C1 segment of cervical spinal cord (tissue), 14 donors: ENCODE measurements at places on chromosomes 1 and 21.

DNA sequence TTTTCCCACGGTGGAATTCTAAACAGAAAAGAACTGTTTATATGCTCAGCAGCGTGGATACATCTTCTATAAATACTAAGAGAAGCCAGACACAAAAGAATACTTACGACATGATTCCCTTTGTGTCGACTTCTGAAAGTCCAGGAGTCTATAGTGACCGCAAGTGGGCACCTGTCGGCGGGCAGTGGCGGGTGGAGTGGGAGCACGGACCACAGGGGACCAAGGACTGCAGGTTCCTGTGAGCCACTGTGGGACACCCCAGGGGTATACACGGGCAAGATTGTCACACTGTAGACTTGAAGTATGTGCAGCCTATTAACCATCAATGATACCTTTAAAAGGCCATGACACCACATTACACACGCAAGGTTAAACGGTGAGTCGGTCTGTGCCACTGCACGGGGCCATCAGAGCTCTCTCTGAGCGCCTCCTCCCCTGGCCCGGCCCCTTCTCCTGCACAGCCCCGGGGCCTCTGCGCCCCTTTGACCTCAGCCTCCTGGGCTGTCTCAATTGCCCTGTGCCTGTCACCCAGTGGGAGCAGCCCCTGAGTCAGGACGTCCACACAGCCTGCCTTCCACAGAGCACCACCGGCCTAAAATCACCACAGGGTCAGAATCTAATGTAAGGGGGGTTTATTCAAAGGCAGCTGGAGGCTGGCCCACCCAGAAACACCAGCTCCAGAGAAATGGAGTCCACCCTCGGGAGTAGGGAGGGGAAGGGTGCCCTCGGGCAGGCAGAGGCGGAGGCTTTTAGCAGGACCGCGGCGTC is 90.0 kb upstream of the COL6A1 start:
- DNase-seq = no peak

GRCh38 chr1:225360119-225360518 is 67.7 kb downstream of the LBR start:
- DNase-seq = no peak

DNA sequence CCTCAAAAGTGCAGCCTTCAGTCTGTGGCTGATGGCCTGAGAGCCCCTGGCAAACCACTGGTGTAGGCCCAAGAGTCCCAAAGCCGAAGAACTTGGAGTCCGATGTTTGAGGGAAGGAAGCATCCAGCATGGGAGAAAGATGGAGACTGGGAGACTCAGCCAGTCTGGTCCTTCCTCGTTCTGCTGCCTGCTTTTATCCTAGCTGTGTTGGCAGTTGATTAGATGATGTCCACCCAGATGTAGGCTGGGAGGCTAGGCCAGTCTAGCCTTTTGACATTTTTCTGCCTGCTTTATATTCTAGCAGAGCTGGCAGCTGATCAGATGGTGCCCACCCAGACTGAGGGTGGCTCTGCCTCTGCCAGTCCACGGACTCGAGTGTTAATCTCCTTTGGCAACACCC is 1.1 kb upstream of the LYPD8 start:
- DNase-seq = no peak

- DNase-seq = no peak
Measured at GRCh38 chr1:84603941-84604830, 29.9 kb upstream of the CTBS start.

- no peak for DNase-seq
Measured at GRCh38 chr1:245084551-245084950, 70.2 kb upstream of the KIF26B start.

GRCh38 chr1:181083842-181084605 is 4.5 kb upstream of the IER5 start:
- DNase-seq = no peak

GRCh38 chr1:44405798-44406736 is 1.0 kb downstream of the RNF220 start:
- no peak for DNase-seq

GRCh38 chr1:204842892-204843291 is 27.8 kb upstream of the NFASC start:
- DNase-seq = no peak

GRCh38 chr1:67952071-67952470 is 98.4 kb downstream of the DIRAS3 start:
- no peak for DNase-seq

DNA sequence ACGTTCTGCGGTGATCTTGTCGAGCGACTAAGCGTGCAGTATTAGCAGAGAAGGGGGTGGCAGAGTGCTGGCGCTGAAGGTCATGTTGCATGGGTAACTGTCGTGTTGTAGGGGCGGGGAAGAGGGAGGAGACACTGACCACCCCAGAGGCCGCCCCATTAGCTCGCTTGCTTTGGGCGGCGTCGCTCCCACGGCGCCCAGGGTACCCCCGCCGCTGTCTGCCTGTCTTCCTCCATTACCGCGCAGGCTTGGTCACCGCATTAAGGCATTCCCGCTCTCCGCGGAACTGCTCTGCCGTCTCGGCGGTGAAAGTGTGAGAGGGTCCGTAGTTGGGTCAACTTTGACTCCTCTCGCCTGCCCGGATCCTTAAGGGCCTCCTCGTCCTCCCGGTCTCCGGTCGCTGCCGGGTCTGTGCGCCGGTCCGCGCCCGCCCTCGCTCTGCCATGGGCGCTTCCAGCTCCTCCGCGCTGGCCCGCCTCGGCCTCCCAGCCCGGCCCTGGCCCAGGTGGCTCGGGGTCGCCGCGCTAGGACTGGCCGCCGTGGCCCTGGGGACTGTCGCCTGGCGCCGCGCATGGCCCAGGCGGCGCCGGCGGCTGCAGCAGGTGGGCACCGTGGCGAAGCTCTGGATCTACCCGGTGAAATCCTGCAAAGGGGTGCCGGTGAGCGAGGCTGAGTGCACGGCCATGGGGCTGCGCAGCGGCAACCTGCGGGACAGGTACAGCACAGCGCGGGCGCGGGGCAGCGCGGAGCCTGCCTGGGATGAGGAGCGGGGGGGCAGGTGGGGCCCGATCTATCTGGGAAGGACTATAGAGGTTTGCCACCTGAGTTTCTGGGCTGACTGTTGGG is at the start of gene MTARC2:
Gene MTARC2 (plus strand): TSS at position 234 of the 846 bp plus-strand sequence. CDS start 210 bp downstream, at position 444.
- DNase-seq = peak; percentile 19

GRCh38 chr21:29018540-29018939 is 609 bp downstream of the RWDD2B start:
- no peak for DNase-seq

DNA sequence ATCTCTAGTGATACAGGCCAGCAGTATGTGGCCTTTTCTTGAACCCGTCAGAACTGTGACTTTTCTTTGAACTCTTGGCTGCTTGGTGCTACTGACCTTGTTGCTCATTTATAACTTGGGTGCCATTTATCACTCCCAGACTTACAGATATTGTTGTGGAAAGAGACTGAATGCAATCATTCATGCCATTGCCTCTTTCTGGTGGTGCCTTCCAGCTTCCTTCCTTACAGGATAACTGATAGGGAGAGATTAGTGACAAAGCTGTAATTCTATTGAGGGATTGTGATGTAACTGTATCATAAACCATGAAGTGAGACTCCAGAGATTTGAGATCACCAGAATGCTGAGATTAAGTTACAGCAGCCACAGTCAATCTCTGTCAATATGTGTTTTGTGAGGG is 256.5 kb downstream of the USP25 start:
- DNase-seq = no peak

DNA sequence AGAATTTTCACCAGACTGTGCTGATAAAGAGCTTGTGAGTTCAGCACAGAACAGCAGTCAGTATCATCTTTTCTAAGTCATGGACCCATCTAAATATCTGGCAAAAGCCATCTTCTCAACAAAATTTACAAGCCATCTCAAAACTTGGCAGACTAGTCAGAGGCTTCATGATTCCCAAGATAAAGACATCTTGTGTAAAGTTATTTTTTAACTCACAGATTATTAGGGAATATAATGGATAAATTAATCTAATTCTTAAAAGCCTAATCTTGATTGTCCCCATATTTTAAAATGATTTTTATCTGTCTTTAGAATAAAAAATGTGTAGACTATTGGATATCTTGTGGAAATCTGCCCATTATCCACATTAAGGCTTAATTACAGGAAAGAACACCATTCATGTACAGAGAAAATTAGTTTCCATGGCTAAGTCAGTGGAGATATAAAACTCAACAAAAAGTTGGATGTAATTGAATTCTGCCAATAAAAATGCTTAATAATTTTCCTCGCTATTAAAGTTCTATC is 159.8 kb downstream of the ZP4 start:
- no peak for DNase-seq

GRCh38 chr1:34762474-34763141 is 3.1 kb downstream of the GJB4 start:
- DNase-seq = no peak

DNA sequence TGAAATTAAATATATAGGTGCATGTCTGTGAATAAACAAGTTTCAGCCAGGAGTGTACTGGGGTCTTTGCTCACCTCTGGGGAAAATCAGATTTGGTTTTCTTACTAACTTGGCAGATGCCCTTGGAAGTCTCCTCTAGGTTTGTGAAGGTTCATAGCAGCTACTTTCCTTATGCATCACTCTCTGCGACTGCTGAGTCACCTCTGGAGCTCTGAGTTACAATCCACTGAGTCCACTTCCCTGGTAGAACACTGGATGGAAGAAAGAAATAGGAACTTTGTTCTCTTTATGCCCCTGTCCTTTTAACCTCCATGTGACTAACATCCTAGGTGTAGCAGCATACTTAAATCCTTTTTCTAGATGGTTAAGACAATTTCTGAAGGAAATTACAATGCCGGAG is 4.4 kb upstream of the FASLG start:
- DNase-seq = no peak

GRCh38 chr1:245361065-245361464 is 206.3 kb downstream of the KIF26B start:
- DNase-seq = no peak

DNA sequence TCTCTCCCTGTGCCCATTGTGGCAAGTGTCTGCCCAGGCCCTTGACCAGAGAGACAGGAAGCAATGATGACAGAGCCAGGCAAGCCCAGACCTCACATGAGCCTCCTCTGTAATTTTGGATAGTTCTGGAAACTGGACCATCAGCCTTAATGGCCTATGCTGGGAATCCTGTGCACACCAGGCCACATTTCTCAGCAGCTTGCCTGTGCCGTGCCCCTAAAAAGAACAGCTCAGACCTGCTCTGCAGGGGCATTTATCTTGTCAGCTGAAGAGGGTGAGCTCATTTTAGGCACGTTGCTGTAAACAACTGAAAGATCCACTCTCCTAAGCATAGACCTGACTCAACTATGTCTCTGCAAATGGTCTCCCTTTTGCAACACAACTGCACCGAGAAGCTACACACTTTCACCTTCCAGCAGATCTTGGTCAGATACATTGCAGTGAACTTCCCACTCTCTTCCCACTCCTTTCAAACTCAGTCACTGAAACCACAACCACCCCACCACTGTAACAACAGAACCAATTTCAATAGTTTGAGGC is 53.5 kb upstream of the BACH1 start:
- no peak for DNase-seq

DNA sequence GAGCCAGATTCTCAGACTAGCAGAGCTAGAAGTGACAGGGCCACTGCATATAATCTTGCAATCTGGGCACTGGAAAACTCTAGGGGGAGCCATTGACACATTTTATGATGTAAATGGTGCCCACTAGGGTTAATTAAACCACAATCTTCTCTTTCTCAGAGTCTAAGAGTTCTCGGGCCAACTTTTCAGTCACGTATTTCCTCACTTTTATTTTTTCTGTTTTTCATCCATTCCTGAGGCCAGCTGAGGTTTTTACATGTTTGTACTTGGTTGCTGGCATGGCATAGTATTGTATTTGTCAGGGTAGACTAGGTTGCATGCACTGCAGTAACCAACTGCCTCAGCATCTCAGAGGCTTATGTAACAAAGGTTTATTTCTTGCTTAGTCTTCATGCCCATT is 138.2 kb downstream of the ZNF326 start:
- no peak for DNase-seq

DNA sequence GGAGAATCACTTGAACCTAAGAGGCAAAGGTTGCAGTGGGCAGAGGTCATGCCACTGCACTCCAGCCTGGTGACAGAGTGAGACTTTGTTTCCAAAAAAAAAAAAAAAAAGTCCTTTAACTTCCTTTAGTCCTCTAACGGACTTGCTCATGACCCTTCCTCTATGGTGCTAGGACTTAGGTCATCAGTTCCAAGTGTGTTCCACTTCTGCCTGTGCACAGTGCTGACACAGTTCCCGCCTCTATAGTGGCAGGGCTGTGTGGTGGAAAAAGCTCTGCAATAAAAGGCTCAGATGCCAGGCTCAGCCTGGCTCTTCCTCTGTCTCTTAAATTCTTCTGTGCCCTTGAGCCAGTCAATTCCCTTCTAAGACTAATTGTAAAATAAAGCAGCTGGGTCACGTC is 22.0 kb downstream of the CC2D1B start:
- no peak for DNase-seq

GRCh38 chr1:246215510-246215903 is 291.6 kb downstream of the SMYD3 start:
- DNase-seq = no peak

GRCh38 chr1:150021191-150021694 is 10.7 kb upstream of the OTUD7B start:
- no peak for DNase-seq

DNA sequence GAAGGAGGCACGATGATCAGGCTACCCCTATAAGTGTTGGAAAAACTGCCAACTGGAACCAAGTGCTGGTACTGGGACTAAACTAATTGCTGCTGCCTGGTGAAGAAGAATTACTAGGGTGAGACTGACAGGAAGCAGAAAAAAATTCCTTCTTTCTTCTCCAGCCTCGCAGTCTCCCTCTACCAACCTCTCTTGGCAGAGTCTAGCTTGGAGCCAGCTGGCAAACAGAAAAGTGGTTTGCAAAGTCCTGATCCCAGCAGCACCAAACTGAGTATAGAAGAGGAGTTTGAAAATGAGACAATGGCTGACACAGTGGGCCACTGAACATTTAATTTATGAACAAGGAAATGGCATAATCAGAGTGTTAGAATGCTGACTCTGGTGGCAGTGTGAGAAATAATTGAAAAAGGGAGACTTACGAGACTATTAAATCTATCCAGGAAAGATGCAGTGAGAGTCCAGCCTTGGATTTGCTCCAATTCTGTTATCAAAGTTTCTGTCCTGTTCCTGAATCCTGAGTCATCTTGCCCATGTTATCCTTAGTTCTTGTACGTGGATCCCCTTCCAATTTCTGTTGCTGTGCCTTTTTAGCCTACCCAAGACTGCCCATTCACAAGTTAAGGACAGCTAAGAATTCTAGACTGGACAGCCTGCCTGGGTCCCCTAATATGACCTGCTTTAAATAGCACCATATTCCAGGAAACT is 23.7 kb upstream of the DISP1 start:
- DNase-seq = no peak

DNA sequence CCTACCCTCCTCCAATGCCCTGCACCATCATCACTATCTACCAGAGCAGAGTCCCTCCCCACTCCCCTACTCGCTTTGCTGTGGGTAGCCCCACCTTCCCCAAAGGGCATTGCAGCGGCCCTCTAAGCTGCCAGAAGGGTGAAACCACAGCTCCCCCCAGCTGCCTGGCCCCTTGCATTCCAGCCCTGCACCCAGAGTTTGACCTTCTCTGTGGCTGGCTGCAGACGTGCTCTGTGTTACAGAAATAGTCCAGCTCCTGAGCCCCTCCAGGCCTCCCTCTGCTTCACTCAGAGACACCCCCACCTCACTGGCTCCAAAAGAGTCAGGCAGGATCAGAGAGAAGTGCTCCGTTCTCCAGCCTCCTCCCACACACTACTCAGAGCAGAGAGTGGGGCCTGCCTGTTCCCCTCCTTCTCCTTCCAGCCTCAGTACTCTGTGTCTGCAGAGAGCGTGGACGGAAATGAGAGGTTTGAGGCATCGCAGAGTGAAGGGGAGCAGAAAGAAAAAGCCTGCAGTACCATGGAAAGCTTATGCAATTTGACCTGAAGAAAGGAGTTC is 63.2 kb downstream of the PLEKHA6 start:
- DNase-seq = no peak
